CD4-positive, alpha-beta T cell treated with Interleukin-2 at 100 ng/mL for 4 hours (primary cell): ENCODE measurements at places on chromosomes 12 and 14.

DNA sequence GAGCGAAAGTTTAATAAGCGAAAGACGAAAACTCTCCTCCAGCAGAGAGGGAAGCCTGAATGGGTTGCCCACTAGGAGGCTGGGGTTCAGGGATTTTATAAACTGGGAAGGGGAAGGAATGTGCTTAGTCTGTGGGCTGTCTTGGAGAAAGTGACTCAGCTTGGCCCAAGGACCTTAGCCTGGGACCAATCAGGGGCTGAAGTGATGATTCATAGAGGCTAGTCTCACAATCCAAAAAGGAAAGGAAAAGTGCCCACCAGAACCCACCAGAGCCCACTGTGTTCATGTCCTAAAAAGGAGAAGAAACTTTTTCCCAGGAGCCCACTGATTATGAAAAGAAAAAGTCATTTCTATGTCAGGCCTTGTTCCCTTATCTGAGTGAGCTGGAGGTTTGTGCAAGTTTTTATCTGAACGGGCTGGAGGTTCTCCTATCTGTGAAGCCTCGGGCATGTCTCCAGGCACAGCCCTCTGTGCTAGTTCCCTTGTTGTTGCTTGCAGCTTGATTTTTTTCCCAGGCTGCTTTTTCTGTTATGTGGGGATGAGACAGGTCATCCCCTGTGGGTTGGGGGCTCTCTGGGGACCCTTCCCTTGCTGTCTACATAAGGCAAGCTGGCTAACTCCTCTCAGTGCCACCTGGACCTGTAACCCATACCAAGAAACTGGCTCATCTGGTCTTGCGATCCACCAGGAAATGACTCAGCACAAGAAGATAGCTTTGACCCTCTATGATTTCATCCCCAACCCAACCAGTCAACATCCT is 8.3 kb upstream of the GOLGA5 start:
- DNase-seq = no peak

- DNase-seq = no peak
Measured at GRCh38 chr12:88367231-88367630, 213.0 kb downstream of the KITLG start.

- no peak for DNase-seq
Measured at GRCh38 chr12:117009759-117010158, 89.5 kb downstream of the TESC start.

- DNase-seq = no peak
Measured at GRCh38 chr14:70642303-70643235, 853 bp downstream of the TTC9 start.

- no peak for DNase-seq
Measured at GRCh38 chr12:115095073-115095748, 411.2 kb upstream of the TBX3 start.

- no peak for DNase-seq
Measured at GRCh38 chr12:10718279-10718821, 4.8 kb downstream of the YBX3 start.

DNA sequence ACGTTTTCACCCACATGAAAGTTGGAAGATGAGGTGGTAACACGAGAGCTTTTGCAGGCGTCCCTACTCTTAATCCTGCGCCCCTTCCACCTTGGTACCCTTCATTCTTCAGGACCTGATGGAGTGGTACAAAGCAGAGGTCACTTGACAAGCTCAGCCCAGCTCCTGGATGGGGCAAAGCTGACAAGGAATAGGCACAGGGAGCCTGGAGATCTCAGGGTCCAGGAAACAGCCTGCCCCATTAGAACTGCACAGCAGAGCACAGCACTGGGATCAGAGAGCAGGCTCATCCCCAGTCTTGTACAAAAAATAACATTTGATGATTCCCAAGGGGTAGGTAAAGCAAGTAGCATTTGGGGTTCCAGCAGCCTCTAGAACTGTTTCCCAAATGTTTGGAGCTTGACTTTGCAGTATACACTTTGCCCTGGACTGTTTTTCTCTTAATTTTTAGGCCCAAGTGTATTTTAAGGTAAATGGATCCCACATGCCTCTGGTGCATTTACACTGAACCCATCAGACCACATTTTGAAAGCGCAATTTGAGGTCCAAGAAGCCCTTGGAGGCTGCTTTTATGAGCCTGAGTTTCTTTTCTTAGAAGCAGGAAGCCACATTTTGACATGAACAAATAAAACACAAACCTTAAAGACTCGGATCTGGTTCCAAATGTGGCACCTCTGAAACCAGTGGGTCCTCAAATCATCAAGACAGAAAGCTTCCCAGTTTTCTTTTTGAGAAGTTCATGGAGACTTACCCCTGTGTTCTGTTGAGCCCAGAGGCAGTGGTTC is 633 bp downstream of the TC2N start:
- DNase-seq = peak; percentile 51

- no peak for DNase-seq
Measured at GRCh38 chr12:116146386-116146785, 131.1 kb downstream of the MED13L start.

DNA sequence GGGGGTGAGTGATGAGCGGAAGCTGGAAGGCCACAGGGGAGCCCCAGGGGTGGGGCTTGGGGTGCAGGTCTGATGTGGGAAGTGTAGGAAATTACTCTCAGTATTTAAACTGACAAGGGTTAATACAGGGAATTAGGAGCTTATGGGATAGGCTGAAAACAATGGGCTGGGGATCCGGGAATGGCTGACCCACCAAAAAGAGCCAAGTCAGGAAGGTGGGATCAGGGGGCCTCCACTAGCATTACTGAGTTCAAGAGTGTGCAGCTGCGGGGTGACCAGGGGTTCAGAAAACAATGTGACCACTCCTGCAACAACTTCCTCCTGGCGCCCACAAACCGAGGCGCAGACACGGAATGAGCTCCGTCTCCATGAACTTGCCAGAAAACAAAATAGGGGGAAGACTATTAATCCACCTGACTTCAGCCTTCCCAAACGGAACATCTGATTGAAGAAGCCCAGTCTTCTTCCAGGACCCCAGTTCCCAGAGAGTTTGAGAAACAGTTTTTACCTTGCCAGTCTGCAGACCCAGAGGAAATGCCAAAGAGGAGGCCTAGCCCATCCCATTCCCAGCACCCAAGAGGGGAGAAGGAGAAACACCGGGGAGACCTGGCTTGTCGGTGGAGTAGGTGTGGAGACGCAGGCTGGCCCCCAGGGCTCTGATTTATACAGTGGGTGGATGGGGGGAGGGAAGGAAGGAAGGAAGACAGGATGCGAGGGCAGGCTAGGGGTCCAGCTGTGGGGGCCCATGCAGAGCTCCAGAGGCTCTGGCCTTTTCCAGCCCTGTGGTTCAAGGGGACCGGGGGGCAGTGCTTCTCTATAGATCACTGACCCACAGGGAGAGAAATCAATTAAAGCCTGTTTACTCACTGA is 16.5 kb upstream of the YY1 start:
- DNase-seq = no peak

DNA sequence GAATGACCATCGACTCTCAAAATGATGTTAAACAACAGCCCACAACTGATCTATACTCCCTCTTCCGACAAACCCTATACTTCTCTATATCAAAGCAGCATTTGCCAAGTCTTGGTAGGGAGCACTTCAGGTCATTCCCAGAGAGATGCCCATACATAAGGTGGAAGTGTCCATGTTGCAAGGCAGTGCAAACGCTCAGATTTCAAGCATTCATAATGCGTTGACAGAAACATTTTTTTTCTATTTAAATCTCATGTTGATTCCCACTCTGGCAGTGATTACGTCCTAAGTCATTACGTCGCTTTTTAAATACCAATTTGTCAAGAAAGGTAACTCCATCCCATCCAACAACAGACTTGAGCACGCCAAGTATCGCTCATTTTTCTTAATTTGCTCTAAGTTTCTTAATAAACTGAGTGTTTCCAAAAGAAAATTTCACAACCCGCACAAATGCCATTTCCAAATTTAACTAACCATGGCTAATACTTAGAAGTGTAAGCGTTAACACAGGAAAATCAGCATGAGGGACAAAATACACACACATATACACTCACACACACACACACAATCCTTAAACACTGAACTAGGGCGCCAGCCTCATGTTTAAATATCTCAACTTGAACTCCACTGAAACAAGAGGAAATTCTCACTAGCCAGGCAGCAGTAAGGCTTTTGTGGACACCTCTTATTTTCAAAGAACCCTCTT is 1.1 kb downstream of the GXYLT1 start:
- peak; percentile 13 for DNase-seq

DNA sequence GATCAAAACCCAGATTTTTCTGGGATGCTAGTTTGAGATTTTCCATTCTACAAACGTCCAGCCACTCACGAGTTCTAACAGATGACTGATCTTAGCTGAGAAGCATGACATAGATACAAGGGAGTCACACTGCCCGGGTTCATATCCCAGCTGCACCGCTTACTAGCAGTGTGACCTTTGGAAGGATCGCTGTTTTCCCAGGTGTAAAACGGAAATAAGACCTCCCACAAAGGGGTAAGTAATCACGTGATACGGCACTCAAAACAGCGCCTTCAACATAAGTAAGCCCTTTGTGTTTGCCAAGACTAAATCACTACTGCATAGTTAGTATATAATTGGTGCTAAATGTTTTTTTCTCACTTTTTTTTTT is 624 bp upstream of the PWP1 start:
- DNase-seq = peak; percentile 12

DNA sequence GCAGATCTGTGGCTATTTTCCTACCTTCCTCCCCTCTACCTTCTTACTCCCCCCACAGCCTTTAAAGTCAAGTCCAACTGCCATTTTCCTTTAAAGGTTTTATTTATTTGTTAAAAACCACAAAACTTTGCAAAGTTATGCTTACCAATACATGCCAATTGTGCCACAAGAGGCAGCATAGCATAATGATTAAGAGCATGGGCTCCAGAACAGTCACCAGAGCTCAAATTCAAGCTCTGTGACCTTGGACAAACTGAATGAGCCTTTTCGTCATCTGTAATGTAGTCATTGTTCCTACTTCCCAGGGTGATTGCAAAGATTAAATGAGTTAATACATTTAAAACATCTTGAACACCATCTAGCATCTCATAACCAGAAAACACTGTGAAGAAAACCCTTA is 13.0 kb upstream of the FMNL3 start:
- no peak for DNase-seq

DNA sequence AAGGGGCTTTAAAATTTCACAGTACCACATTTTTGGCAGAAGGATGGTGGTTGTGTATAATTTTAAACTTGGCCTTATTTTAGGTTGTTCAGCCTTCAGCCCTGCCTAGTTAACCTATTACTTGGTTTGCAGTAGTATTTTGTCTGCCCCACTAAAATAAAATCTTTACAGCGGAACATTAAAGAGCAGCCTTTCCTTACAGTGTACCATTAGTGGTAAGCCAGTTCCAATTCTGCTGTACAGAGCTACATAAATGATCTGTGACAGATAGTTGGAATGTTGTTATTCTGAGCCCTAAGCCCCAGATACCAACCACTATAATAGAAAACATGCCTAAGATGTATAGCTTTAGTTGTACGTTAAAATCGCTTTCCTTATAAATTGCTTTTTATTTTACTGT is 56.2 kb downstream of the SLC38A6 start:
- no peak for DNase-seq

- no peak for DNase-seq
Measured at GRCh38 chr12:29883941-29884554, 100.3 kb upstream of the TMTC1 start.

- no peak for DNase-seq
Measured at GRCh38 chr12:131734336-131735152, 23.7 kb downstream of the SFSWAP start.

DNA sequence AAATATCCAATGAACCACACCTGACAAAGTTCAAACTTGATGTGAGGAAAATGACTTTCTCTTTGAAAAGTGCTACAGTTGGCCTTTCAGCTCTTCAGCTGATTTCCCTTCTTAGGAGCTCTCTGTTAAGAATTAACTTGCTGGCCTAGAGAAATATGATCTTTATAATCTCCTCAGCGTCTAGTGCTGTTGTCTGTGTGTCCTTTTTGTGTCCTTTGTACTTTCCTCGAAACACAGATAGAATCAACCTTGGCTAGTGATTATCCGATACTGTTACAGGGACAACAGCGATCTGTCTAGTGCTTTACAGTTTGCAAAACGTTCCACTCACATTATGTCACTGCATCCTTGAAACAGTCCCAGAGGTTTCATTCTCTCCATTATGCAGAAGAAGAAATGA is 162.8 kb upstream of the RMST start:
- no peak for DNase-seq

GRCh38 chr12:113310489-113310888 is 24.4 kb downstream of the SLC8B1 start:
- DNase-seq = no peak

DNA sequence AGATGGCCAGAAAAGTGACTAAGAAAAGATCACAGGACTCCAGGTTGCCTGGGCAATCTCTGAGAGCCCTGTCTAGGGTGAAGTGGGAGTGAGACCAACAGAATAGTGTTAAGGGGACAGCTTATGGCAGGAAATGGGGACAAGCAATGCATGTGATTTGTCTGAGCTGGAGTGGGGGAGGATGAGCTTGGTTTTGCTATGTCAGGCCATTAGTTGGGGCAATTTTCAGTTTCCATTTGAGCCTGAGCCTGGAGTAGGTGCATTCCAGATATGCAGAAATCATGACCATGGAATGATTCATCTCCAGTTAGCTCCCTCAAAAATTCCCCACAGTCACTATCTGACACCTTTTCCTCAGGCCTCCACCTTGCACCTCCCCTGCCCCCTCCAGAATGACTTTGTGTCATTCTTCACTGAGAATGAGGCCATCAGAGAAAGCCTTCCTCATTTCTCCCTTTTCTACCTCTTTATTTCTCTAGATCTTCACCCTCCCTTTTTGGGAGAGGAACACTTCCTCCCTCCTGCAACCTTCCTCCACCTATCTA is 150.9 kb upstream of the PLEKHG7 start:
- DNase-seq = peak; percentile 11

- no peak for DNase-seq
Measured at GRCh38 chr12:33437598-33437997, 2.0 kb downstream of the SYT10 start.

- no peak for DNase-seq
Measured at GRCh38 chr12:76591476-76591875, 31.9 kb upstream of the OSBPL8 start.

GRCh38 chr12:30806989-30807694 is 52.4 kb upstream of the CAPRIN2 start:
- DNase-seq = peak; percentile 63

GRCh38 chr12:109770861-109771670 is 57.4 kb downstream of the FAM222A start:
- DNase-seq = no peak

DNA sequence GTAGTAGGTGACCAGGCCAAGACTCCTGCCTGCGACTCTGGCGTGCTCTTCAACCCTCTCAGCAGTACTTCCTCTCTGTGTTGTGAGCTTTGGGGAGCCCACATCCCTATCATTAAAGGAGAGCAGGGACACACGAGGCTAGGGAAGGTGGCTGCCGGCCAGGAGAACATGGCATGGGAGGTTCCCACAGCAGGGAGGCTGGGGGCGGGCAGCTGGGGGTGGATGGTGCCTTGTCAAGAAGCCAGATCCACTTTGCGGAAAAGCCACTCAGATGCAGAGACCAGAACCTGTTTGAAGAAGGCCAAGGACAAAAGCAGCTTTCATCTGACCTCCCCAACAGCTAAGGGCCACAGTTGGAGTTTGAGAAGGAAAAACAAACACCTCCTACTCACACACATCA is 198.6 kb downstream of the BCL11B start:
- no peak for DNase-seq
